CD4-positive, alpha-beta T cell treated with Interleukin-6 at 100 ng/mL for 8 hours (primary cell): ENCODE measurements at places on chromosomes 3 and 15.

GRCh38 chr15:87602371-87602770, 654.2 kb downstream of the NTRK3 start:
- no peak for DNase-seq

DNA sequence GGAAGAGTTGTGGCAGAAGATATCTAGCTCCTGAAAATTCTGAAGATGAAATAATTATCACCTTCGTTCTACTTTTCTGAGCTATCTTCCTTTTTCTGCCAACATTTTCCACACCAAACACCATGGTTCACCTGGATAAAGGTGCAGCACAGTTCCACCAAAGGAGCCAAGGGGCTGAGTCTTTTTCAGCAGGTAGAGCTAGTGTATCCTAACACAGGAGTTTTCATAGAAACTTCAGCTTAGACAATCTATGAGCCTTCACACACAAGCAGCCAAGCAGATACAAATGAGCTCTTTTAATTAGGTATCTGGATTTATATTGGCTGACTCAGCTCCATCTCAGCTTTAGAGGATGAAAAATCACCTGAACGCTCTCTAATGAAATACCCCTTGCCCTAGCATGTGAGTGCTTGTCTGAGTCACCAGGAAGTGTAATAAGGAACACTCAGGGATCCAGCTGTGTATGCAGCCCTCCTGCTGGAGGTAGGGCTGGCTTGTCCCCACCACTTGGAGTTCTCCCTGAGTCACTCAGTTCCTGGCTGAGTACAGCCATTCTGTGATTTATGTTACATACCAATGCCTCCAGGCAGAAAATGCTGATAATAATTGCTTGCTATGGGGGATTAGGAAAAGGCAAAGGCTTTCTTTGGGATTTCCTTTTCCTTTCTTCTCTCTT, 385.7 kb downstream of the LSAMP start:
- no peak for DNase-seq

- no peak for DNase-seq
Measured at GRCh38 chr3:53044371-53044710, 1.5 kb downstream of the SFMBT1 start.

DNA sequence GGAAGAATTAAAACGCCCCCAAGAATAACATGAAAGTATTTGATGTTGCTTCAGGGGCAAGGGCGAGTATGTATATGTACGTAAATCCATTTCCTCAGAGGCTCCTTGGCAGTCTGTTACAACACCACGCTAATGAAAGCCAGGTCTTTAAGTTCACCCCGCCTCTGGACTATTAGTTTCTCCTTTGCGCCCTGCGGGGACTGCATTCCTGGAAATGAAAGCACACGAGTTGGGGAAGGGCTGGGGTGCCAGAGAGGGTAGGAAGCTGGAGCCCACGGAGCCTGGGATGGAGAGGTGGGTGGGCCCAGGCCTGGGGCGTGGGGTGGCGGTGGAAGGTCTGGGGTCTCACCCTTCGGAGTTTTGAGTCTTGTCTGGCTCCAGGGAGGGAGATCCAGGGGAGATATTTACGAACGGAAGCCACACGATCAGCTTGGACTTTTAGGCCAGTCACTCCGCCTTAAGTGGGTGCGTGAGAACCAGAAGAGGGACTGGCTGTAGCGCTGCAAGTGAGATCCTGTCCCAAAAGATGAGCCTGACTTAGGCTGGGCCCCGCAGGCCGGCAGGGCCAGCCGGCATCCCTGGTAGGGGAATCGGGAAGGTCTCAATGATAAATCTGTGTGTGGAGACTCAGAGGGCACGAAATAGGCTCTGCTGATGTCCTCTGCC, 1.6 kb upstream of the PLCL2 start:
- DNase-seq: no peak

DNA sequence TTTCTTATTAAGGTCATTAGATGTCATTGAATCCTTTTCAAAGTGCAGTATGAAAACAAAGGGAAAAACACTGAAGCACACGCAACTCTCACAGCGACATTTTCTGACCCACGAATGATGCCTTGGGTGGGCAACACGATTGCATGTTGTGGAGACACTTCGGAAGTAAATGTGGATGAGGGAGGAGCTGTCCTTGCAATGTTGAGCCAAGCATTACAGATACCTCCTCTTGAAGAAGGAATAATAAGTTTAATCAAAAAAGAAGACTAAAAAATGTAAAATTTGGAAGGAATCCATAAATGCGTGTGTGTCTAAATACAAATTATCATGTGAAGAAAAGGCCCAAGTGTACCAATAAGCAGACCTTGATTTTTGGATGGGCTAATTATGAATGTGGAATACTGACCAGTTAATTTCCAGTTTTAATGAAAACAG, 16.9 kb downstream of the THBS1 start:
- DNase-seq: no peak

DNA sequence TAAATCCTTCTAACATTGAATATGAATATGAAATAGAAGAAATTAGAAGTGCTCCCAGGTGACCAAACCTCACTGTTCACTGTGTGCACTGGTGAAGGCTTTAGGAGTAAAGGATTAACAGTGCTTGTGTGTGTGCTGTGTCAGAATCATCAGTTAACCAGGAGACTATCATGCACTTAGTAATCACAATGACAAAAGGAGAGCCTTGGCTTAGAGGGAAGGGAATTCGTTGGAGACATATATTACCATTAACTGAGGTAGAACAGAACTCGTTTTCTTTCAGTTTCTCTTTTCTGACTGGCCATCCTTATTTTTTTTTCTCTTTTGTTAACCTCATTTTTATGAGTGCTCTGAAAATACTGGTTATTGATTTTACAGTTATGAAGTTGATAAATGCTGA, 213.3 kb upstream of the GBE1 start:
- DNase-seq: no peak

- DNase-seq: no peak
Measured at GRCh38 chr15:26620528-26621458, 152.1 kb downstream of the GABRB3 start.

- DNase-seq: no peak
Measured at GRCh38 chr15:70406617-70407335, 309.1 kb upstream of the TLE3 start.

GRCh38 chr3:126837773-126838172, 133.7 kb downstream of the CHCHD6 start:
- DNase-seq: no peak

- DNase-seq: no peak
Measured at GRCh38 chr15:42090370-42090769, 4.0 kb downstream of the PLA2G4D start.

- peak; percentile 12 for DNase-seq
Measured at GRCh38 chr3:137970914-137971831, 38.8 kb upstream of the CLDN18 start.

- DNase-seq: no peak
Measured at GRCh38 chr15:51227940-51228732, 110.3 kb downstream of the CYP19A1 start.

DNA sequence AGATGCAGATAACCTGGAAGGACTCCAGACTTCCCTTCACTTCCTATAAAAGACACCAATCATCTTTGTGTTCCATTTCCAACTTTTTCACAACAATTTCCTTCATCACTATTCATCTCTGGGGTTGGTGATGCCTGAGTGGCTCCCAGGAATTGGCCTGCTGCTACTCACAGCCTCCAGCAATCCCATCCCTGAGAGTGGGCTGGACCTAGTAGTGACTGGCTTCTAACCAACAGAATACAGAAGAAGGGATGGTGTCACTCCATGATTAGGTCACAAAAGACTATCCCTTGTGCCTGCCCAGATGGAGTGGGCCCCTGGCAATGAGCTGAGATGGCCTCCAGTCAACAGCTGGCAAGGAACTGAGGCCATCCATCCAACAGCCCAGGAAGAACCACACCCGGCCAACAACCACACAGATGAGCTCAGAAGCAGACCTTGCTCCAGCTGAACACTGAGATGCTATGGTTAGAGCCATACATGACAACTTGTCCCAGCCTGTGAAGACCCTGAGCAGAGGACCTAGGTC, 20.9 kb downstream of the OCA2 start:
- DNase-seq: no peak

DNA sequence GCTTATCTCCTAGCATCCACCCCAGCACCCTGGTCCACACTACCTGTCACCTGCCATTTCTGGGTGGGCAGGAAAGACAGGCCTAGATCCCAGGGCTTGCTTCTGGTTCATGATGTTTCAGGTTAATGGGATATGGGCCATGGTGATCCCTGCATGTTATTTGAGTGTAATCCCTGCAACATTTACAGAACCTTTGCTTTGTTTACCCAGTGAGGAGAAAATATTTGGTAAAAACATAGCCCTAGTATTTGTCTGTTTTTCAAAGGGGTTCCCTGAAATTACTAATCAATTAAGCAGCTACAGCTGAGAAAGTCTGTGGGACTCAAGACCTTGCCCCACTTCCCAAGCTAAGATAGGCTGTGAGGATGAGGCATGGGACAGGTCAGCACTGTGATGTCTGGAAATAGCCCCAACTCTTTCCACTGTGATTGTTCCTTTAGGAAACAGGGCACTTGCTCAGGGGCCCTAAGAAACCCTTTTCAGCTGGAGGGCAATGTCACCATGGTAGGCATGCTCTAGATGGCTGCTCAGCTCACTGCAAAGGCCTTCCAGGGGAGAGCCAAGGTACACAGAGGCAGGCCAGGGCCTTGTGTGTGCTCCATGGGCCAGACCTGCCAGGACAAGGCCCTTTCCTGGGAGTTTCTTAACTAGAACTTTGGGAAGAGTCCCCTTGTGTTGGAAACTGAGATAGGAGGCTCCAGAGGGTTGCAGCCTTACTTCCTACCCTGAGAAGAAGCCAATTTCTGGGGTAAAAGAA, 11.1 kb downstream of the TRANK1 start:
- DNase-seq: no peak

- DNase-seq: no peak
Measured at GRCh38 chr3:142213298-142213697, 12.1 kb downstream of the GK5 start.

GRCh38 chr15:78341057-78341987, 1.2 kb downstream of the CRABP1 start:
- no peak for DNase-seq

GRCh38 chr15:25250906-25251622, 187.8 kb downstream of the UBE3A start:
- DNase-seq: no peak

GRCh38 chr3:24507776-24508422, 13.2 kb upstream of the THRB start:
- DNase-seq: no peak

GRCh38 chr15:25712961-25713355, 150.2 kb downstream of the ATP10A start:
- no peak for DNase-seq

- peak; percentile 8 for DNase-seq
Measured at GRCh38 chr15:67039384-67040075, 25.9 kb upstream of the SMAD3 start.
